Brain (organoid and tissue), 16 donors: ENCODE measurements at places on chromosomes 2 and 18. TPM values are rescaled to one million over a fixed set of nuclear protein-coding genes. Genes with fewer than 3 reads are reported as not detected.

The ORC4 gene
- polyA plus RNA-seq = 17.4 TPM

The SCN3A gene
- 10.8 TPM for polyA plus RNA-seq

The CYBRD1 gene
- polyA plus RNA-seq = 8.0 TPM

The CASP8 gene
- 0.83 TPM for polyA plus RNA-seq

The MCFD2 gene
- 24.4 TPM for polyA plus RNA-seq

The ZEB2 gene
- polyA plus RNA-seq = 28.2 TPM

The MYOM1 gene
- polyA plus RNA-seq = 3.1 TPM

The EIF5B gene
- 19.8 TPM for polyA plus RNA-seq

The GPR148 gene
- not detected for polyA plus RNA-seq

The PELI1 gene
- 8.3 TPM for polyA plus RNA-seq

The LBX2 gene
- 2.5 TPM for polyA plus RNA-seq

The IL1F10 gene
- polyA plus RNA-seq = not detected

The CCDC178 gene
- polyA plus RNA-seq = 2.8 TPM

The OR6B2 gene
- not detected for polyA plus RNA-seq

The MYO3B gene
- polyA plus RNA-seq = not detected

The BOLL gene
- polyA plus RNA-seq = not detected

The PDE1A gene
- polyA plus RNA-seq = 6.2 TPM

The CSRNP3 gene
- polyA plus RNA-seq = 1.1 TPM
